ENCODE measurements at places on chromosomes 12 and 14.

DNA sequence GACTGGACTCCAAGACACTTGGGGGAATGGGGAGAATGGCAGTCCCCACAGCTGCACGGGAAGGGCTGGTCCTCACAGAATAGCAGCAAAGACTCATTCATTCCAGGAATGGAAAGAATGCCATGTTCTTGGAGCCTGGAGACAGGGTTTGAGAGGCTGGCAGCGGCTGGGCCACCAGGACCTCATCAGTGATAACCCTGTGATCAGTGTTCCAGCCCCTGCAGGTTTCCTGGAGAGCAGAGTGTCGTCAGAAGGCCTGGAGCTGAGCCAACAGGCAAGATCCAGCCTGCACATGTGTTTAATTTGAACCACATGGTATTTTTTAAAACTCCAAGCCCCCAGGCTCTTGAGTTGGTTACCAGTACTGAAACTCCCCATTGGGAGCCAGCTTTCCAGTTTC is 11.3 kb downstream of the BDKRB1 start:
- H3K4me1 ChIP-seq: no peaks in the 10 kb centered on the region
- no peaks in the 10 kb centered on the region for H3K27me3 ChIP-seq
- peak; percentile 15 for DNase-seq

DNA sequence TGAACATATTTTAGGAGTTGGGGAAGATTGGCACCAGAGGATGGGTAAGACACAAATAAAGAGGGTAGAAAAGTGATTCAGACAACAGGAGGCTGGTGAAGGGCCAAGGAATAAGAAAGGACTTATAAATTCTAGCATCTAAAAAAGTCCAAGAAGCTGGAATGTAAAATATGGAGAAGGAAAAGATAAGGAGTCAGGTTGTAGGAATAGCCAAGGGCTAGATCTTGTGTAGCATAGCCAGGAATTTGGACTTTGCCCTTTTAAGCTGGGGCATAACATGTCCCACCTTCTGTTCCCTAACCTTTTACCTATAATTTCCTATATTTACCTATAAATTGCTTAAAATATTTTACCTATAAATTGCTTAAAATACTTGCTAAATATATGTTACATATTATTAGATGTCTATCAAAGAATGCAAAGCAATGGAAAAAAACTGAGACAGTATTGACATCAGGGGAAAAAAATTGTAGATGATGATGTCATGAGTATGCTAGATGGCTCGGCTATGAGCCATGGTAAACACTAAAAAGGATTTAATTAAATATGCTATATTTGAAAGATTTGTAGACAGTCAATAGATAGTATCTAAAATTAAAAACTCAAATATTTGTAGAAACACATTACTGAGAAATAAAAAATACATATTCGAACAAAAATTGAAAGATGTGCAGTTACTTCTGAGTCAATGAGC is 99.7 kb upstream of the PLEKHG7 start:
- no peaks in the 10 kb centered on the region for H3K36me3 ChIP-seq
- DNase-seq: no peak
- H3K27me3 ChIP-seq: no peaks in the 10 kb centered on the region
- H3K4me1 ChIP-seq: no peaks in the 10 kb centered on the region

- no peak for DNase-seq
- H3K4me1 ChIP-seq: no peaks in the 10 kb centered on the region
- H3K27ac ChIP-seq: no peak overlapping the region
Observed at GRCh38 chr12:114683709-114684097, 272 bp downstream of the TBX3 start.

DNA sequence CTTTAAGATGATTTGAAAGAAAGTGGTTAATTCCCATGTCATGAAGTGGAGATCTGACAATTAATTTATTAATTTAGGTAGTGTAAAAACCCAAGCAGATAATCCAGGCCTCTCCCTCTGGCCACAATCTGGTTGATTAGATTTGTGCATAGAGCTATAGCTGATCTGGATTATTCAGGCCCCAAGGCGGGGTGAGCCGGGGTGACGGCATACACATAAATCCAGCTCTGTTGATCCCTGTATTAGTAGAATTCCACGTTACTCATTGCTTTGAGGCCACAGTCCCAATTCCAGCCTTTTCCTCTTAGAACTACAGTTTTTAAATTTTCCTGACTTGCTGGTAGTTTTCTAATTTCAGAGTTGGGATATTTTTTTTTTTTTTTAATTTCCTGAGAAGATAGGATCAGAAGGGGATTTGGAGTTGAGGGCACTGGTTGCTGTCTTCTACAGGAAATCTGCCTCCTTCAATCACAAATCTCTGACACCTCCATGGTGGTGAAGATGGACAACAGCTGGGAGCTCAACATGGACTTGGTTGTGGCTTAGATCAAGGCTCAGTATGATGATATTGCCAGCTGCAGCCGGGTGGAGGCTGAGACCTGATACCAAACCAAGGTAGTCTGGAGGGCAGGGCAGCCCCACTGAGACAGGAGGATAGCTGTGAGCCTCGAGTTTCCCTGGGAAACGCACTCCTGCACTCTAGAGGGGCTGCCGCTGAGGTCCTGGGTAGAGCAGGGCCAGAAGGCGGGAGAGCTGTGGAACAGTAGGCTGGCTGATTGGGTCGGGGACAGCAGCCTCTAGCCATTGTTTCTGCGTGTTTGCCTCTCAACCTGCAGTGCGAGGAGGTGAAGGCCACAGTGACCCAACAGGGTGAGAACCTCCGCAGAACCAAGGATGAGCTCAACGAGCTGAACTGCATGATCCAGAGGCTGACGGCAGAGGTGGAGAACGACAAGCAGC is 19.4 kb downstream of the KRT85 start:
- H3K27ac ChIP-seq: no peak overlapping the region
- no peak overlapping the region for H3K4me3 ChIP-seq
- H3K4me1 ChIP-seq: peaks cover 11% of the 10 kb centered on the region
- no peak for DNase-seq

DNA sequence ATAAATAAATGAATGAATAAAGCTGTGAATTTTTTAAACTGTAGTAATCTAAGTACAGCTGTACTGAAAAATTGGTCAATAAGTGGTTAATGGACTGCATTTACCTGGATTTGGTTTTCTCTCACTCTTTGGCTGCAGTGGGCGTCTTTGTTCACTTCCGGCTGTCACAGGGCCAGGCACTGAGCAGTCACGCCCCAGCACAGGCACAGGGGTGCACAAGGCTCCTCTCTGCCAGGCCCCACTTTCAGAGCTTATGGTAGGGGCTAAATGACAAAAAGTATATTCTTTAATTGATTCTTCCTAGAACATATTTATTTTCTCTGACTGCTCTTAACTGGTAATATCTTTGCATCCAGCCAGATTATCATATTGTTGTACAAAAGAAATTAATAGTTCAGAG is 70.6 kb upstream of the DYNC1H1 start:
- no peak overlapping the region for H3K4me3 ChIP-seq
- DNase-seq: no peak
- H3K27me3 ChIP-seq: no peaks in the 10 kb centered on the region
- peaks cover 71% of the 10 kb centered on the region for H3K36me3 ChIP-seq

DNA sequence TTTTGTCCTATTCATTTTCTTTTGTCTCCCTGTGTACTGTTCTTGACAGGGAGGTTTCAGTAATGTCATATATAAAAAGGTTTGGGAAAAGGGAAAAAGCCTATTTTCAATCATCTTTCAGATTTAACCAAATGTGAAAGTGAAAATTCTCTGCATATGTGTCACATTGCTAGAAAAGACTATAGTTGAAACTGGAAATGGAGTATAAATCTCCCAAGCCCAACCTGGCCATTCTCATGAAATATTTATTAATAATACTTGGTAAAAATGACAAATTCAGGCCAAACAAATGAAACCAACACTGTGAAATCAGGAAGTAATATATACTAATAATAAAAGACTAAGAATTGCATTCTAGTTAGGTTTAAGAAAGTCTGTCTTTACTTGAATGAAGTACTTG is 1129.2 kb downstream of the SLC16A7 start:
- no peak overlapping the region for H3K4me3 ChIP-seq
- no peaks in the 10 kb centered on the region for H3K36me3 ChIP-seq
- no peaks in the 10 kb centered on the region for H3K27me3 ChIP-seq
- no peak overlapping the region for H3K27ac ChIP-seq

- no peaks in the 10 kb centered on the region for H3K4me1 ChIP-seq
- no peaks in the 10 kb centered on the region for H3K36me3 ChIP-seq
- no peaks in the 10 kb centered on the region for H3K27me3 ChIP-seq
Observed at GRCh38 chr14:69355607-69356281, 42.4 kb downstream of the ERH start.

GRCh38 chr14:75268633-75269550 is 9.7 kb upstream of the FOS start:
- H3K27me3 ChIP-seq: no peaks in the 10 kb centered on the region
- DNase-seq: no peak
- no peaks in the 10 kb centered on the region for H3K36me3 ChIP-seq
- no peak overlapping the region for H3K27ac ChIP-seq
- H3K4me1 ChIP-seq: peaks cover 23% of the 10 kb centered on the region
- H3K4me3 ChIP-seq: no peak overlapping the region

- H3K4me3 ChIP-seq: no peak overlapping the region
- H3K27me3 ChIP-seq: no peaks in the 10 kb centered on the region
- no peaks in the 10 kb centered on the region for H3K36me3 ChIP-seq
- H3K27ac ChIP-seq: no peak overlapping the region
Observed at GRCh38 chr12:76137606-76138005, 53.1 kb upstream of the NAP1L1 start.

GRCh38 chr14:34568803-34569202 is 29.3 kb upstream of the EAPP start:
- no peak overlapping the region for H3K27ac ChIP-seq
- no peaks in the 10 kb centered on the region for H3K4me1 ChIP-seq
- DNase-seq: no peak
- no peaks in the 10 kb centered on the region for H3K27me3 ChIP-seq
- no peak overlapping the region for H3K4me3 ChIP-seq

DNA sequence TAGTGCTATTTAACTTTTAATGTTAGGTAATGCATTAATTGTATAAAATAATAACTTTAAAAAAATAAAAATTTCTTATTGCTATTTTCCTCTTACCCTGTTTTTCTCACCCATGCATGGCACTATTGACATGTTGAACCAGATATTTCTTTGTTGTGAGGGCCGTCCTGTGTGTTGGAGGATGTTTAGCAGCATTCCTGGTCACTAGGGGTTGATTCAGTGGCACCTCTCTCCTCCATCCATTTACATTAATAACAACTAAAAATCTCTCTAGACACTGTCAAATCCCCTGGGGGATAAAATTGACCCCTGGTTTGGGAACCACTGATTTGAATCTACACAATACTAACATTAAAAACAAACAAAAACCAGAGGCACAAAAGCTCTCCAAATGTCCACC is 147.5 kb upstream of the MIS18BP1 start:
- H3K27me3 ChIP-seq: no peaks in the 10 kb centered on the region
- no peak overlapping the region for H3K4me3 ChIP-seq
- no peaks in the 10 kb centered on the region for H3K36me3 ChIP-seq
- no peak overlapping the region for H3K27ac ChIP-seq
- DNase-seq: no peak
- H3K4me1 ChIP-seq: no peaks in the 10 kb centered on the region

DNA sequence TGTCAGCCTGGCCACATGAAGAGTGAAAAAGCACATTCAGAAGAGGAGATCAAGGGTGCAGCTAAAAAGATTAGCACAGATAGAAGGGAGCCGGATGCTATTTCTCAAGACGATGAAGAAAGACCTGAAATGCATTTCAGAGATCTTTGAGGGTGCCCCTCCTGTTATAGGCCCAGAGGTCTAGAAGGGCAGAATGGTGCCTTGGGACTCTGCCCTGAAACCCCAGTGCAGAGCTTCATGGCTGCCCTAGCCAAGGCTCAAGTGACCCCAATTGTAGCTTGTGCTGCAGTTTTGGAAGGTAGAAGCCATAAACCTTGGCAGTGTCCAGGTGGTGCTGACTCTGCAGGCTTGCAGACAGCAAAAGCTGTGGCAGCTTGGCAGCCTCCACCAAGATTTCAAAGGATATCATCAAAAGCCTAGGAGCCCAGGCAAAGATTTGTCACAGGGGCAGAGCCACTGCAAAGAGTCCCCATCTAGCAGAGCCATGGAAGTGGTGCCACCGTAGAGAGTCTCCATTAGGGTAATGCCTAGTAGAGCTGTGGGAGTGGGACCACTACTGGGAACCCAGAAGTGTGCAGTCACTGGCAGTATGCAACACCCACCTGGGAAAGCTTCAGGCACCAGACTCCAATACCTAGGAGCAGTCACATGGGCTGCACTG is 6.4 kb downstream of the LACRT start:
- DNase-seq: no peak
- H3K36me3 ChIP-seq: no peaks in the 10 kb centered on the region
- no peak overlapping the region for H3K27ac ChIP-seq
- H3K4me3 ChIP-seq: no peak overlapping the region

- no peak overlapping the region for H3K27ac ChIP-seq
- no peak overlapping the region for H3K4me3 ChIP-seq
- H3K4me1 ChIP-seq: peaks cover 40% of the 10 kb centered on the region
- H3K27me3 ChIP-seq: no peaks in the 10 kb centered on the region
- no peaks in the 10 kb centered on the region for H3K36me3 ChIP-seq
- DNase-seq: no peak
Observed at GRCh38 chr14:68693926-68694325, 98.9 kb downstream of the ZFP36L1 start.

GRCh38 chr12:74537126-74537706 is 419 bp upstream of the ATXN7L3B start:
- no peaks in the 10 kb centered on the region for H3K27me3 ChIP-seq
- peak overlapping the region; percentile 100 for H3K27ac ChIP-seq
- peak; percentile 72 for DNase-seq
- peaks cover 3% of the 10 kb centered on the region for H3K36me3 ChIP-seq
- peaks cover 35% of the 10 kb centered on the region for H3K4me1 ChIP-seq
- peak overlapping the region; percentile 95 for H3K4me3 ChIP-seq

GRCh38 chr12:49200919-49201594 is 12.2 kb upstream of the TUBA1A start:
- peak; percentile 91 for DNase-seq
- H3K4me1 ChIP-seq: peaks cover 36% of the 10 kb centered on the region
- no peaks in the 10 kb centered on the region for H3K27me3 ChIP-seq
- peak overlapping the region; percentile 90 for H3K27ac ChIP-seq
- no peaks in the 10 kb centered on the region for H3K36me3 ChIP-seq

DNA sequence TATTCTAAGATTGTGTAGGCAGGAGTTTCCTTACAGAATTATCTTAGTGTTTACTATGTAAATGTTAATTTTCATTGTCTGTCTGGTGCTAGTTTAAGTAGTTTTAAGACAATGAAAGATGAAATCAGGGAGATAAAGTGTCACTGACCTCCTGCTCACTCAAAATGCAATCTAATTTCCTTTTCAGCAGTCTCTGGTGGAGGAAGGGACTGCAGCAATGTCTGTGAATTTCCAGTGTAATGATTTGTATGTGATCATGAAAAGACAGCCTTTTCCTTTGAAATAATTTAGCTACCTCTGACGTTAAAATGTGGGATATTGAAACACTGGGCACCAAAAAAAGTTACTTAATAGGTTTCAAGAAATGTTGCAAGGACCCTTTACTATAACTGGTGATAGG is 779.7 kb upstream of the FLRT2 start:
- H3K4me1 ChIP-seq: no peaks in the 10 kb centered on the region
- H3K4me3 ChIP-seq: no peak overlapping the region
- H3K36me3 ChIP-seq: no peaks in the 10 kb centered on the region
- H3K27ac ChIP-seq: no peak overlapping the region
- no peaks in the 10 kb centered on the region for H3K27me3 ChIP-seq

GRCh38 chr14:75370416-75371205 is 57.2 kb upstream of the JDP2 start:
- no peaks in the 10 kb centered on the region for H3K27me3 ChIP-seq
- H3K4me1 ChIP-seq: peaks cover under 1% of the 10 kb centered on the region
- DNase-seq: no peak
- no peaks in the 10 kb centered on the region for H3K36me3 ChIP-seq
- H3K4me3 ChIP-seq: no peak overlapping the region
- no peak overlapping the region for H3K27ac ChIP-seq

- no peaks in the 10 kb centered on the region for H3K27me3 ChIP-seq
- no peak overlapping the region for H3K27ac ChIP-seq
- H3K4me3 ChIP-seq: no peak overlapping the region
- H3K36me3 ChIP-seq: no peaks in the 10 kb centered on the region
Observed at GRCh38 chr12:83386527-83387264, 700.0 kb downstream of the TMTC2 start.
